ENCODE measurements at places on chromosomes 7 and 10.

- DNase-seq = no peak
Observed at GRCh38 chr10:113780681-113781250, 29.3 kb downstream of the PLEKHS1 start.

DNA sequence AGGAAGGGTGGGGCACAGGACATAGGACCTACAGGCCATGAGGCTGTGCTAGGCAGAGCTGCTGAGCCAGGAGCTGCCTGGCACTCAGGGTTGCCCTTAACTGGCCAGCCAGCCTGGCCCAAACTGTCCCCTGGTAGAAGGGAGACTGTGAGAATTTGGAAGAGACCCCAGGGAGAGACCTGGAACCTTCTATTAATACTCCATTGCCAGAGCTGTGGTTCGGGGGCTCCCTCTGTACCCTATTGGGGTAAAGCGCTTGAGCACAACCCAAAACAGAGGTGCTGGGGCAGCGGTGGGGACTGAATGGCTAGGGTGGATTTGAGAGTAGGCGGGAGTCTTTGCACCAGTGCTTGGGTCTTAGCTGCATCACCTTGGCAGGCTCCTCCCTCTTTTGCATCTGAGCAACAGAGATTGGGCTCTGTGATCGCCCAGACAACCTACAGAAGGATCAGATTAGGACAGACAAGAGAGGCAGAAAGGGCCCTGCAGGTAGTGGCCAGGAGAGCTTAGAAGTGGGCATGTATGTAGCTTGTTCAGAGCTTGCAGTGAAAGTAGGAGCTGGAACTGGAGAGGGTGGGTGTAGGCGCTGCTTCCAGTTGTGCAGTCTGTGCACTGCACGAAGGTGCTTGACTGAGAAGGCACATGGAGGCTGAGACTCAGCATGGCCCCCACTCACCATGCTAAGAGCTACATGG lies 53.3 kb downstream of the ADCYAP1R1 start:
- peak; percentile 34 for DNase-seq

DNA sequence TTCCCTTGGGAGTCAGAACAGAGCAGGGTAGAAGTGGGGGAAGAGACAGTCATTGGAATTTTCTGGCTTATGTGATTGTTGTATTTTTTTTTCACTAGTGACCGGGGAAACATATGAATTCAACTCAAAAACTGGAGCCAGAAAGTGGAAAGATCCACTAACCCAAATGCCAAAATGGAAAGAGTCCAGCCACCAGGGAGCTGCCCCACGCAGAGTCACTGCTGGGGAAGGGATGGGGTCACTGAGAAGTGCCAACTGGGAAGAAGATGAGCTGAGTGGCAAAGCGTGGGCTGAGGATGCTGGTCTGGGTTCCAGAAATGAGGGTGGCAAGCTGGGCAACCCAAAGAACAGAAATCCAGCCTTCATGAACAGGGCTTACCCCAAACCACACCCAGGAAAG lies 69.2 kb downstream of the CDHR3 start:
- DNase-seq = no peak

- DNase-seq = no peak
Observed at GRCh38 chr10:48251525-48252353, 22.8 kb downstream of the FRMPD2 start.

DNA sequence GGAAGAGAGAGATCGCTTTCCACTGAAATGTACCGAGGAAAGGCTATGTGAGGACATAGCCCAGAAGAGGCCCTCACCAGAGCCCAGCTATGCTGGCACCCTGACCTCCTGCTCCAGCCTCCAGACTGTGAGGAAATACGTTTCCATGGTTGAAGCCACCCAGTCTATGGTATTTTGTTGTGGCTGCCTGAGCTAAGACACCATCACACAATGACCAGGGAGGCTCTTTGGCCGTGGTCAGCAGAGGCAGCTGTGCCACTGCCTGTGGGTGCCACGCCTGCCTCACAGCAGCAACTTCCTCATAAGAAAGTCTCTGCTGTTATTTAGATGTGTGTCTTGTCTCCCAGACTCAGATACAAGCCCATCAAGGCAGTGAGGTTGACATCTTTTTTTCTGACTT lies 182.7 kb upstream of the PLXNA4 start:
- no peak for DNase-seq

Measured in H7 (cell line).